ENCODE measurements at places on chromosomes 7 and 10.

- no peak for DNase-seq
Measured at GRCh38 chr7:147805996-147806576, 784.5 kb upstream of the C7orf33 start.

DNA sequence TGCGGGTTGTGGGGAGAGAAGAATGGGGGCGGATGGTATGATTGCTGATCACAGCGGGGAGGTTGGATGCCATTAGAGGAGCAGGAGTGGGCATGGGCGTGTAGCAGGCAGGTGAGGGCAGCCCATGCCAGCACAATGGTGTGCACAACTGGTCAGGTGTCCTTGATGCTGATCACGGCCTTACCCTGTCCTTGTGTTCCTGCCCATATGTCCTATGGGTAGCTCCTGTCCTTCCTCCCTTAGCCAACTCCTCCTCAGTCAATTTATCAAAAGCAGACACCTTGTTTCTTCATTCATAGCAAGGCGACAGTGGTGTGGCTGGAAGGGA lies 30.7 kb downstream of the WDR86 start:
- no peak for DNase-seq

DNA sequence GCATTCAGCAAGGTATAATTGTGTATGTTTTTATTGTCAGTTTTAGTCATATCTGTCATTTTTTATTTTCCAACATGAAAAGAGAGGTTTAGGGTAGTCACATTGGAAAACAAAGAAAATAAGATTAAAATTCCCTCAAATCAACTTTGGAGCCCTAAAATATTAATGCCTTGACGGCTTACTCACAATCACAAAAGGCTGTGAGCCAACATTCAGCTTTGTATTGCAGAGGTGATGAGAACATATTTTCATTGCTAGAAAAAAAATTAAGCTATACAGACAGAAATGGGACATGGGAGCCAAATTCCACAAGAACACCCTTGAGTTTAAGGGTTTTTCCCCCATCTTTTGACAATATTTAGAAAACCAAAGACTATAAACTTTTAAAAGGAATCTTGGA lies 30.2 kb downstream of the CALD1 start:
- DNase-seq, result no peak

DNA sequence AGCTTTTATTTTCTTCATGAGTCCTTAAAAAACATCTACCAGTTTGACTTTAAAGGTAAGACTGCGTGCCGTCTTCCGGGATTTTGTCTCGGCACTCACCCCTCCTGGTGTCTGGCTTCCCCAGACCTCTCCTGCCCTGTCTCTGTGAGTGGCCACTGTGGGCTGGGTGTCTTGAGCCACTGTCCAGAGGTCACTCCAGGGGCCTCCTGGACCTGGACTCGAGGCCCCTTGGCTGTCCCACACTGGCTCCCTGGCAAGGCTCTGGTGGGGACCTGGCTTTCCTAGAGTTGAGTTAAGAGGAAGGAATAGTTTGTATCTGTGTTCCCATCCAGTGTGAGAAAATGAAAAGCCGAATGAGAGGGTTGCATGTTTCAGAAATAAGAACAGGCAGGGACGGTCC lies 95.5 kb downstream of the NKX6-2 start:
- DNase-seq, result no peak

GRCh38 chr10:78703593-78703992 lies 365.2 kb upstream of the ZMIZ1 start:
- no peak for DNase-seq

GRCh38 chr7:76106893-76107292 lies 59.0 kb downstream of the MDH2 start:
- DNase-seq, result no peak

DNA sequence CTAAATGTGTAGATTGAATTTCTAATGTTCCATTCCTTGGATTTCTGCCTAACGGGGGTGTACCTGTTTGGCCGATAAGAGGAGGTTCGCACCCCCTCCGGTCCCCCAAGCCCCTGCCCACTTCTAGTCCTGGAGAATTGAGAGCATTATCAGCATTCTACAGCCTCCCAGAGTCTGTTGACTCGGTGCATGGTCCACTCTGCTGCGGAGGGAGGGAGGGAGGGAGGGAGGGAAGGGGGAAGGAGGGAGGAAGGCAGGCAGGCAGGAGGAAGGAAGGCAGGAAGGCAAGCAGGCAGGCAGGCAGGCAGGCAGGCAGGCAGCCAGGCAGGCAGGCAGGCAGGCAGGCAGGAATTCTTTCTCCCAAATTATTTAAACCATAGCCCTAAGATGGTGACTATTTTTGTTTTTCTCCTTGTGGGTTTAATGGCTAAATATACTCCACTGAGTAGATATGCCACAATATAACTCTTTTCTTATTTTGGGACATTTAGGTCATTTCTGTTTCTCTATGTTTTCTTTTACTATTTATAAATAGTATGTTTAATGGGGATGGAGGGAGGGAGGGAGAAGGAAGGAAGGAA lies 69.5 kb upstream of the CHST15 start:
- no peak for DNase-seq

DNA sequence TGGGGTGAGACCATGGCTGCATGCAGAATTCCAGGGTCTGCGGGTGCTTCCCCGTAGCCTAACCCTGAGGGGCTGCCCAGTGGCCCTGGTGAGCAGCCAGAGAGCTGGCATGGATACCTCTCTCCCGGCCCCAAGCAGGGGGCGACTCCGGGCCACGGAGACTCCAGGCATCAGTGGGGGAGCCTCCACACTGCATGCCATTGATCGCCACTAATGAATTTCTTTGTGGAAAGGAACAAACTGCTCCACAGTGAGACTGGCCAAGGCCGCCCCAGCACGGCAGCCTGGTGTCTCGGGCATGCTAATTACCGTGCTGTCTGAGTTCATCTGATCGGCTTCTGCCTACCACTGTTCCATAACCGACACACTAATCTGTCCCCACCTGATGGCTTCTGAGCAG lies 184.4 kb downstream of the GRID1 start:
- DNase-seq, result no peak

GRCh38 chr7:157310676-157311185 lies 26.1 kb upstream of the DNAJB6 start:
- DNase-seq, result no peak

DNA sequence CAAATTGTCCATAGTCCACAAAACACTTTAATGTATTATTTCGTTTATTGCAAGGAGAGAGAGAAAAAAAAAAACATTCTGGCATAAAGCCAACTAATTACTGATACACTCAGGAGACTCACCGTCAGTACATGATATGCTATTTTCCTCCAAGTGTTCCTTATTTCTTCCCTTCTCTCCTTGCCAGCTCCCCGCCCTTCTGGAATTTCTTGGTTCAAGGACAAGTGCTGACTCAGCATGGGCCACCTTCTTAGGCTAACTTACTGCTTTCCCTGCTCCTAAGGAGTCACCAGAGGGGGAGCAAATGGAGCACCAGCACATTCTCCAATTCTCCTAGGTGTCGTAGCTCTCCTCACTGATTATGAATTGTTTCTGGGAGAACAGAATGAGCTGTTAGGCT lies 133.8 kb upstream of the HDAC9 start:
- no peak for DNase-seq

GRCh38 chr7:150944066-150945042 lies 33.8 kb downstream of the KCNH2 start:
- no peak for DNase-seq

- DNase-seq, result no peak
Measured at GRCh38 chr7:37341033-37341630, 107.5 kb downstream of the ELMO1 start.

DNA sequence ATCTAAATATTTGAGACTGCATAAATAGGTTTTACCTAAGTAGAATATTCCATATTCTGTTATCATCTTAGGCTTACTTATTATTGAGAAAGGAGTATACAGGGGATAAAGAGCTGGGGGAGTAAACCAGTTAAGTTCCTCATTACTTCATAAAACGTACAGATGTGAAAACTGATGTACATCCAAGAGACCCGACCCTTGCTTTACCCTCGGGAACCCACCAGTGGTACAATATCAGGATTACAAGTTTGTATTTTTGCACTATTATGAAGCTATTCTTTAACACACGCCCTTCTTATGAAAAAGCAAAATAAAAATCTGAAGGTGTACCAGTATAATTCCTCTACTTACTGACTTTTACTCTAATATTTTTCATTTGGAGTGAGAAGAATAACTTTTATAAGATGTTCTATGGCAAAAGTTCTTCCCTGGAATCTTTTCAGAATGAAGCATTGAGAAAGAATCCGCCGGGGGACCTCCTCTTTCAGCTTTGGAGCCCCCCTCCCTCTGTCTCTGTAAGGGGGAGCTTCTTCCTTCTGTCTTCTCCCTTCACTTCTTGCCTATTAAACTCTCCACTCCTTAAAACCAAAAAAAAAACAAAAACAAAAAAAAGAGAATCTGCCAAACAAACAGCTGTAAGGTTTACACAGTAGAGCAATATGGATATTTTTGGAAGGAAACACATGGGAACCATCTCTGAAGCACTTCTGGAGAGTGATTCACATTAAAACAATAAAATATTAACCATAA lies 550.0 kb downstream of the TNS3 start:
- no peak for DNase-seq

- no peak for DNase-seq
Measured at GRCh38 chr7:155007947-155008346, 5.0 kb upstream of the PAXIP1 start.

DNA sequence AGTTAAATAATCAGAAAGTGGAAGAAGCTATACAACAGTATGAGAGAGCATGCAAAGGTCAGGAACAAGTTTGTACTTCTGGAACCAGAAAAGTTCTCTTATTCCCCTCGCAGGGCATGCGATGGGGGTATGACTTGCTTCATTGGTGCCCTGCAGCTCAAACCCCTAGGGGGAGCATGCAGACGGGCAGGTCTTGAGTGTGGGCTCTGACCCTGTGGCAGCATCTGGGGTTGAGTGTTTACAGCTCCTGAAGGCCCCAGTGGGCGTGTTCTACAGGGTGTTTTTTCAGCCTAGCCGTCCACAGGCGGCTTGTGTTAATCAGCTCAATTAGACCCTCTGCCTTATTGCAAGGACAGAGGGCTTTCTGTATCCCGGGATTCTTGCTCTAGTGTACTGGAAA lies 44.5 kb downstream of the KIF20B start:
- no peak for DNase-seq

- DNase-seq, result no peak
Measured at GRCh38 chr7:83808982-83809381, 160.0 kb upstream of the SEMA3E start.

DNA sequence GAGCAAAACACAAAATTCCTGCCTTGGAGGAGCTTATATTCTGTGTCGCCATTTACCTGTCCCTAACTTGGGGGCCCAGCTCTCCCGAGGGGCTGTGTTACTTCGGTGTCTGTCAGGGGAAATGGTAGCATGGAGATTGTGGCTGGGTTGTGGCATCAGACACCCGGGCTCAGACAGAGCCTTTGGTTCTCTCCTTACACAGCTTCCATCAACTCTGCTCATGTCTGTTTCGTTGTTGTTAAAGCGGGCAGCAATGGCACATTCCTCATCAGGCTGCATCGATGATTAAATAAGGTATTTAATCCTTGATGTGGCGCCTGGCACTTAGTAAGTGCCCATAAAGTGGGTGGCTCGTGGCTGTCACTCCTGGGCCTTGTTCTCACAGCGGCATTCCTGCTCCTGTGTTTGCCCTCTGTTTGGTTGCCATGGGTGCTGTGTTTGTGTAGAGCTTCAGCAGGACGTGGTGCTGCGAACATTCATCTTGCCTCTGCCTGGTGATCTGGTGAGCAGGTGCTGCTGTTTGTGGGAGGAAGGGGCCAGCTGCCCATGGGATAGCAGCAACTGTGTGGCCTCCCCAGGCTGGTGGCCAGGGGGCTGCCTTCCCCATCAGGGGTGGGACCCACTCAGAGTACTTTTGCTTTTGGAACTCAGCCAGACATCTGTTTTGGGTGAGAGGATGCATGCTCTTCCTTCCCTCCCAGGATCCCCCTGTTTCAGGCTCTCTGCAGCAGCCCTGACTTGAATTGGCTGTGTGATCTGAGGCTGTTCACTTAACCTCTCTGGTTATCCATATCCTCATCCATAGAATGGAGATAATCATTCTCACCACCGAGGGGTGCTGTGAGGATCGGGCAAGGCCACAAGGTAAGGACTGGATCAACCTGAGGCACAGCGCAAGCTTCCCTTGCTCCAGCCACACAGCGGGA lies 207.2 kb upstream of the SVIL start:
- DNase-seq, result no peak

GRCh38 chr7:139850906-139851305 lies 21.8 kb downstream of the TBXAS1 start:
- no peak for DNase-seq

DNA sequence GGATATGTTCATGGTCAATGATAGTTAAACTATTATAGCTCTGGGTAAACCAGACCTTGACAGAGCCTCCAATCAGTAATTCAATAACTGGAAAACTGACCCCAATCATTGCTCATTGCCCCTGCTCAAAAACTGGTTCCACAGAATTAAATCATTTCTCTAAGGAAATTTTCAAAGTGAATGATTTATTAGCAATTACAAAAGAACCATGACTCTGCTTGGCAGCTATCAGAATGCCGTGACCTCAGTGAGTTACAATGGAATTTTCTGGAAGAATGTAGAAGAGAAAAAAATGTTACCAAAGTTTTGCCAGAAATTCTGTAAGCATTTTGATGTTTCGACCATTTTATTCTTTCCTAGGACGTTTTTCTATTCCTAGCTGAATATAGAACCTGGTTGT lies 106.8 kb upstream of the APBB1IP start:
- DNase-seq, result no peak

DNA sequence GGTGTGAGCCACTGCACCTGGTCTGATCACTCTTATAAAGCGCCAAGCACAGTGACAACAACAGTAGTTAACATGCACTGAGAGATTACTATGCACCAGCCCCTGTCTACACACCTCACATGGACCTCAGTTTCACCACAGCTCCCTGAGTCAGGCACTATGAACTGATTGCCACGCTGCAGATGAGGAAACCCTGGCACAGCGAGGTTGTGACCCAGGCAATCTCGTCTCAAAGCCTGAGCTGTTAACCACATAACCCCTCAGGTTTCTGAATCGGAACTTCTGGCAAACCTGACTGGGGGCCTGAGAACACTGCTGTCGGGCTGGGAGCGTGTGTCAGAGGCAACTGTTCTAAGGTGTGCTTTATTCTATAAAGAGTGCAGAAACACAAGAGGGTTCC lies 150.8 kb downstream of the RNF216 start:
- DNase-seq, result peak; percentile 31

DNA sequence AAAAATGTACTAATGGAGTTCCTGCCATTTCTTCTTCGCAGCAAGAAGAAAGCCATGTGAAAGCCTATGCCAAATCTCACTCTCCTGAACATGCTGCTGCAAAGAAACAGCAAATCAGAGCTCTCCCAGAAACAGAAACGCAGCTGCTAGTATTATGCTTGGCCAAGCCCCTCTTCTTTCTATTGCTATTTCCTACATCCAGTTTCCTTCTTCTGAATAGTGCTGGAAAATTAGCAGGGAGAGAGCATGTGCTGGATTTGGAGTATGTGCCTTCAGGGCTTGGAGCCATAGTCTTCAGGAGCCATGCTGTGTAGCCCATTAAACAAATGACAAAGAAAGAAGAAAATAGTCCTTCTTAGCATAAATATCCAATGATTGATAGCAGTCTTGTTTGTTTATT lies 852.0 kb upstream of the PHF14 start:
- no peak for DNase-seq

DNA sequence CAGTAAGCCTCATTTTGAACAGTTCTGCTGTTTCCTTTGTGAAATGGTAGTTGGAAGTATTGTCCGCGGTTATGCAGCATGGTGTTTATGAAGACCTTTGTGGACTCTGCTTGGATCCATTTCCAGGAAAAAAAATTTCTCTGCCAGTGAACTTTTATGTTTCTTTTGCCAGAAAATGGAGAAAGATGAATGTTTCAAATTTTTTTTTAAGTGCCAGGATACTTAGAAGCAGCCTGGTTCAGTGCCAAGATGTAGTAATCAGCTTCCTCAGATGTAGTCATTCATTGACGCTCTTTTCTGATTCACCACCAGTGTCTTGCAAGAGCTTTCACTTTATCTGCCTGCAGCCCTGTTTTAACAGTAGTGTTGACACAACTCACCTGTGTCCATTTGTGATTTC lies 258.2 kb downstream of the SDK1 start:
- peak; percentile 5 for DNase-seq

Measured in stimulated activated CD4-positive, alpha-beta T cell treated with anti-CD3 and anti-CD28 coated beads, Interleukin-12 subunit alpha, Interleukin-12 subunit beta, amount 100 ng/mL, for 48 hours (primary cell).